Activated CD4-positive, alpha-beta T cell treated with anti-CD3 and anti-CD28 coated beads, Interleukin-2, amount 50 U/mL, for 4 hours (primary cell): ENCODE measurements at places on chromosomes 7 and 10.
A peak's percentile ranks its signal among the peaks of the same experiment; 100 is the strongest.

- DNase-seq, result no peak
Observed at GRCh38 chr10:24418532-24418931, 209.6 kb downstream of the KIAA1217 start.

- DNase-seq, result peak; percentile 17
Observed at GRCh38 chr7:101058355-101058754, 26.9 kb upstream of the TRIM56 start.

DNA sequence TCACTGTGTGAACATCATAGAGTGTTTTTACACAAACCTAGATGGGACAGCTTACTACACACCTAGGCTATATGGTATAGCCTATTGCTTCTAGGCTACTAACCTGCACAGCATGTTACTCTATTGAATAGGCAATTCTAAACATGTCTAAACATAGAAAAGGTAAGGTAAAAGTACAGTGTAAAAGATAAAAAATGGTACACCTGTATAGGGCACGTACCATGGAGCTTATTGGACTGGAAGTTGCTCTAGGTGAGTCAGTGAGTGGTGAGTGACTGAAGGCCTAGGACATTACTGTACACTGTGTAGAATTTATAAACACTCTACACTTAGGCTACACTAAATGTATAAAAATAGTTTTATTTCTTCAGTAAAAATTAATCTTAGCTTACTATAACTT is 182.0 kb upstream of the THSD7A start:
- DNase-seq, result no peak

DNA sequence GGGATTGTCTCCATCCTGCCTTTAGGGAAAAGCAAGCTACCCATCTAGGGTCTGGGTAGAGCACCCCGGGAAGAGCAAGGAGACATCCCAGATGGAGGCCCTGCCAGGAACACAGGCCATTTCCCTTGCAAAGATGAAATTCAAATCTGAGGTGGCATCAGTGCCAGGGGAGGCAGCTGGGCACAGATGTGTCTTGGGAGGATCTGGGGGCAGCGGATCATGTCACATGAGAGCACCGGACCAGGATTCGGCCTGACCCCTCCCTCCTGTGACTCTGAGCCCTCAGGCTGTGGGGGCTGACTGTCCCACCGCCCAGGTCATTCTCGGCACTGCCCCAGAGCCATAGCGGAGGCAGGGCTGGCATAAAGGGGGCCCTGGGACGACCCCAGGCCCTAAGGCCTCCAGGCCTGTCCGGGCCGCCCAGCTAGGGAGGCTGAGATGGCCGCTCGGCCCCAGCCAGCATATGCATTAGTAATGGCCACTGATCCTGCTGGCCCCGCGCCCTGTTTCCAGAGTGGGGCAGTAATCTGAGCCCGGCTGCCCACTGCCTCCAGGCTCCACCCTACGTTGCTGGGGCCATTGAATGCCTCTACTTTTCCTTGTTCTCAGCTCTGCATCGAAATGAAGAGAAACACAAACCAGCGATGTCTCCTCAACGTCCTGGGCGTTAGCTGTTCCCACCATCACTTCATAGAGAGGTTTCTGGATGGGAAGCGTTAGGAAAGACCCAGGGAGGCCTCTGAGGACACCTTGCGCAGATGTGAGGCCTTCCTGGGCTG is 148.5 kb downstream of the UBE2H start:
- DNase-seq, result no peak

- no peak for DNase-seq
Observed at GRCh38 chr7:111108000-111108399, 17.1 kb downstream of the LRRN3 start.

DNA sequence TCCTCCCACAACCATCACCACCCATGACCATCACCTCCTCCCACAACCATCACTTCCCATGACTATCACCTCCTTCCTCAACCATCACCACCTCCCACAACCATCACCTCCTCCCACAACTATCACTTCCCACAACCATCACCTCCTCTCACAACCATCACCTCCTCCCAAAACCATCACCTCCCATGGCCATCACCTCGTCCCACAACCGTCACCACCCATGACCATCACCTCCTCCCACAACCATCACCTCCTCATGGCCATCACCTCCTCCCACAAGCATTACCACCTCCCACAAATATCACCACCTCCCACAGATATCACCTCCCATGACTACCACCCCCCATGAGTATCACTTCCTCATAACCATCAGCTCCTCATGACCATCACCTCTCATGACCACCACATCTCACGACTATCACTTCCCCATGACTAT is 52.2 kb downstream of the PDGFA start:
- DNase-seq, result no peak

DNA sequence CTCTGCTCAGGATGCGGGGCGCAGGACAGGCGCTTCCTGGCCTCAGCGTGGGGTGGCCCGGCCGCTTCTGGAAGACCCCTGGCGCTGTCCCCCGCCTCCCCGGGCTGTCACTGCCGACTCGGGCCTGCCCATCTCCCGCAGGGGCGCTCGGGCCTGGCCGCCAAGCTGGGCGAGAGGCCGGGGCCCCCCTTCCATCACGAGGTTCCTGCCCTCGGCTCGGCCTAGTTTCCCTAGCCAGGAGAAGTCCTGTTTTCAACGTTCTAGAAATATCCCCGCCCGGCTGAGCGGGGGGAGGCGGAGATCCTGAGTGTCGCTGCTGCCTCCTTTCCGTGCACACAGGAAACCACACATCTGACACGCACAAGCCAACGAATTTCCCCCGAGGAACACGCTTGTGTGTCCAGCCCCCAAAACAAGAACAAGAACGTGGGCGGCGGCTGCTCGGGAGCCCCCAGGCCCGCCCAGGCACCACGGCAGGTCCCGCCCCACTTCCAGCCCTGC is 33.7 kb downstream of the AP5Z1 start:
- DNase-seq, result peak; percentile 9

- no peak for DNase-seq
Observed at GRCh38 chr7:99359465-99360154, 14.9 kb upstream of the ARPC1B start.

DNA sequence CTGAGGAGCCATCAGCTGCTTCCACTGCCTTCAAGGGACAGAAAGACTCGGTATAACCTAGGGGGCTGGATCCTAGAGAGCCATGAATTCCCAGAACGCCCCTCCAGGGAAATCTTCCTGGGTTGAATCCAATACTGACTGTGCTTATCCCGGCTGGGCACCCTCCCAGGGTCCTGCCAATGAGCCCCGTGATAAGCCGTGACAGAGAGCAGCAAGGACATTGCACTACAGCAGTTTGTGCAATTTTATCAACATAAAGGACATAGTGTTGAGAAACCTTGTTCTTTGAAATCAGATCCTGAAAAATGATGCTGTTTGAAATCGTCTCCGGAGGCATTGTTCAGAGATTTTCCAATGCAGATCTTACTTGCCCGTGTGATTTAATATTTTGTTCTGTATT is 18.8 kb downstream of the AKR1B1 start:
- no peak for DNase-seq

DNA sequence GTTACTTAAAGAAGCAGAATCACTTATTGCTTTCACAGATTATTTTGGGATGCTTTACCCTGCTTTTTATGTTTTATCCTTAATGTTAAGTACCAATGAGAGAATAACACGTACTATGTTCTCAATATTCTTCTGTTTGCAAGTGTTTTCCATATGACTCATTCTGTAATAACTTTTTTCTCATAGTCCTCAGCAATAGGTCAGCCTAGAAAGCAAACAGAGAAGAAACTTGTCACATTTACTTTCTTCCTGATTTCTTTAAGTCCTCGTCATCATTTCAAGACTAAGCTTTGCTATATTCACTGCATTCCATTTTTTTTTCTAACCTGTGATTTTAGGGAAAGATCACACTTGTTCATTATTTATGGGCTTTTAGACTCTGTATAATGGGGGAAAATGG is 6.8 kb upstream of the AGR2 start:
- DNase-seq, result no peak

- no peak for DNase-seq
Observed at GRCh38 chr7:39526666-39527065, 39.5 kb upstream of the YAE1 start.

DNA sequence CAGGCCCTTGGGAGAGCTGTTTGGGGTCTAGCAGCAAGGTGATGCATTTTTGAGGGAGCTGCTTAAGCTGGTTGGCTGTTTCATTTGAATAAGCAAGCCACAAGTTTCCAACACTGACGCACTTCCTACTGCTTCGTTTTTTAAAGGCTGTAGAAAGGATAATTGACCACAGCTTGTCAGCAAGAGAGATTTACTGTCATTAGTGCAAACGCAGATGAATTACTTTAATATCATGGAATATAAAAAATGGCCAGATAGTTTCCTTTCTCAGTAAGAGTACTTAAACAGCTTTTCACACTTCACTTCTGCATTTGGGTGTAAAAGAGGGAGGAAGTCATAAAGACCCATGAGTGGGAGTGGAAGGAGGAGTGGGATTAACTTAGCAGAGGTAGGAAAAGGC is 61.5 kb downstream of the FZD1 start:
- DNase-seq, result no peak

- DNase-seq, result no peak
Observed at GRCh38 chr10:119786117-119786769, 60.4 kb downstream of the INPP5F start.

GRCh38 chr10:52807803-52808202 is 35.2 kb upstream of the MBL2 start:
- DNase-seq, result no peak

DNA sequence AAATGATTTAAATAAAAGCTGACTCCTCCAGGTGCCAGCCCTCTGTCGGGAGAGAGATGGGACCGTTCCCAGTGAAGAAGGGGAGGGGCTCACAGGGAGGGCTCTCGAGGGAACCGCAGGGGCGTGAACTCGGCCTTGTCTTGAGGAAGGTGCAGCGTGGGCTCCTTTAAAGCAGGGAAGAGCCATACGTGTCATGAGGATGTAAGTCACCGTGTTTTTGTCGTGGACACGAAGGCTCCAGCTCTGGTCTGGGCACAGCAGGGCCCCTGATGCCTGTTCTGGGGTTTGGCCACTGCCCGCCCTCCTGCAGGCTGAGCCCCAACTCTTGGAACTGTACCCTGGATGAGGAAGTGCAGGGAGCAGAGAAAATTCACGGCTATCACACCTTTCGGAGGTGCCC is 45.0 kb downstream of the JAKMIP3 start:
- no peak for DNase-seq

DNA sequence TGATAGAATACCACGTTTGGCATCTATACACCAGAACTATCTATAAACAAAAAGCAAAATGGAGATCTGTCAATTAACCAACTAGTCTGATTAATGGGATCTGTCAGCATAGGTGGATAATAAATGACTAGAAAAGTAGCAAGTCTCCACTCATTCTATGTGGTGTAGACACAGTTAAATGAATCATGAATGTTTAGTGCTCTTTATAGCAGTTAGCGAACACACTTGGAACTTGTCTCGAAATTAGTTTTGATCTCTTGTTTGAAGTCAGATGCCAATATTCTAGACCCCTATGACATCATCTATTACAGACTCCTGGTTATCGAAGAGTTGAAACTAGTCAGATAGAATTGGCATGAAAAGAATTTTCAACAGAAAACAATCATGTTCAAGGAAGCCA is 259.7 kb downstream of the AHR start:
- DNase-seq, result no peak

DNA sequence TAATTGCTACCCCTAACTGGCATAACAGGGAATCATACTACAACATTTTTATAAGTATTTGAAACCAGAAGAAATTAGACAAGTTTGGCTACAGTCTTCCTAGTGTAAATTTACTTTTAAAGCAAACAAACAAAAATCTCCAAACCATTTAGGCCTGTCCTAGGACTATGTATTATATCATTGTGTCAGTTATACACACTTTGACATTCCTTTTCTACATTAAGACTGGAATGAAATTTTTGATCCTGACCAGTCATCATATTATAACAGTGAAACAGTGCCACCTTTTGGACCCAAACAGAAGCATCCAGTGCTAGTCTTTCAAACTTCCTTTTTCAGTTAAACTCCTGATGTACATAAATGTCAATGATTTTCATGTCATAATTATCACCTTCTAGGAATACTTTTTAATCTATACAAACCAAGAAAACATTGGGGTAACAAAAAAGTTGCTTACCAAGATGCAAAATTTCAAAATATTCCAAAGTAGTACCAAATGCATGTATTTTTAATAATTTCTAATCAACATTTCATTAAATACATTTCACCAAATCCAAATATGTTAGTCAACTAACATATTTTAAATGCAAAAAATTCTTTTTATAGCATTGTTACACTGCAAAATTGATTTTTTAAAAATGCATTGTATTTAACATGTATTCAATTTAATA is 75.7 kb downstream of the IMMP2L start:
- no peak for DNase-seq

DNA sequence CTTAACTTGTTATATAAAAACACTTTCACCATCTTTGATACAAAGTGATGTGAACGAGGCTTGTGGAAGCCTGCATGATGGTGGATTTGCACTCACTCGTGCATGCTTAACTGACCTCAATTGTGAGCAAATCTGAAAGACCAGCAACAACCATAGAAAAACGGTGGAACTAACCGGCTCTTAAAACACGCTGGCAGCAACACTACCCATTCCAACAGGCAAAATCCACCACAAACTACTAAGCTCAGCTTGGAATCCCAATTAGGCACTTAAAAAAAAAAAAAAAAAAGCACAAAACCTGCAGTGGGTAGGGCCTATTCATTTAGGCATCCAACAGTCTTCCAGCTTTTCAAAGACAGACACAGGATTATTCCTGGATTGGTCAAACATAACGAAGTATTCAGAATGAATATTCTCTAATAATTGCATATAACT is 1.8 kb downstream of the GDI2 start:
- DNase-seq, result no peak

DNA sequence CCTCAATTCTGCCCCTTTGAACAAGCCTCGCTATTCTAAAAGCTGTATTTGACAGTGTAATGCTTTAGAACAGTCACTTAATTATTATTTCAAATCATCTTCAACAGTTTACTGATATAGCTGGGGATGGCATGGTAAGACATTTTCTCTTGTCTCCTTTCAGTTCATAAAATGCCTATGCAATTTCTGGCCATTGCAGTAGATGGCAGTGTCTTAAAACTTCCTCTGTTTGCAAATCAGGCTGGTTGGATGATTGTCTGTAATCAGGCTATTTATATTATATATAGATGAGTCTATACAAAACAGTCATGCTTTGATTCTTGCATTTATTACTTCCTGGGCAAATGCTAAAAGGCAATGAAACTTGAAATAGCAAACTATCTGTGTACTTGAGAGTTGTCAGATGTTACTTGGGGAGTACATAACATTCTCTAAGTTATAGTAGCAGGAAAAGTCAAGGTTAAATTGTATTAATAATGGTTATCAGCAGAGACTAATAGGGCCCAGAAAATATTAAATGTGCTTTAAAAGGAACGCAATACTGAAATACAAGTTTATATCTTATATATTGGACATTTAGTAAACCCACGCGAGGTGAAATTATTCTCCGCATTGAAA is 55.5 kb upstream of the LHFPL3 start:
- DNase-seq, result no peak

- DNase-seq, result no peak
Observed at GRCh38 chr10:118557946-118558345, 37.5 kb downstream of the PRLHR start.

DNA sequence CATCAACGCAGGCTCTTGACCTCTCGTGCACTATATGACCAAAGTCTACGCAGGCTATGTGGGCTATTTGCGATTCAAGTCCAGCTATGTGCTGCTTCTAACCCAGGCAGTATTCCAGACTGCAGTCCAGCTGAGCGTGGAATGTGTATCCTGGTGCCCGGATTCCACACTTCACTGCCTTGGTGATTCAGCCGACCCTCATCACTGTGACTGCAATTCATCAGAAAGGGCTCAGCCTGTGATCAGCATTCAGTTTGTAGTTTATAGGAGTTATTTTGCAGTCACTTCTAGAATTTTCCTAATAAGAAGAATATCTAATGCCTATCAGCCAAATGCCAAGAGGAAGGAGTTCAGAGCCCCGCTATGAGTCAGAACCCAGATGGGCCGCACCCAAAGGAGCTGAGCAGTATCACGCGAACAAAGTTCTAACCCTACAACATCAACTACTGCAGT is 119.8 kb upstream of the LANCL2 start:
- no peak for DNase-seq
